ENCODE measurements at places on chromosomes 5 and 9.

DNA sequence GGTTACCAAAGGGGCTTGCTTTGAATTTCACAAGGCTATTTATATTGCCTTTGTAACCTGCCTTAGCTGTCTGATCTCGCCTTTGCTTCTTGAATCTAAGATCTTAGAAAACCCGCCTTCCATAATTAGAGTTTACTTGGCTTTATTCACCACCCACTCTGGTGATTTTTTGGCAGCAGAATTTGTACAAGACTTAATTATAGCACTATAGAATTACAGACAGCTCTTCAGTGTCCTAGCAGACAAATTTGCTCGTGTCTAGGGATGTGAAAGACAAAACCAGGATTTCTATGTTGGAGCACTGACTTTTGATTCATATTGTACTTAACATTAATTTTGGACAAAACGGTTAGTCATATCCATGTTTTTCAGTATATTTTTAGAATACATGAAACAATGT is 306.6 kb downstream of the ADGRV1 start:
- no peak for DNase-seq

DNA sequence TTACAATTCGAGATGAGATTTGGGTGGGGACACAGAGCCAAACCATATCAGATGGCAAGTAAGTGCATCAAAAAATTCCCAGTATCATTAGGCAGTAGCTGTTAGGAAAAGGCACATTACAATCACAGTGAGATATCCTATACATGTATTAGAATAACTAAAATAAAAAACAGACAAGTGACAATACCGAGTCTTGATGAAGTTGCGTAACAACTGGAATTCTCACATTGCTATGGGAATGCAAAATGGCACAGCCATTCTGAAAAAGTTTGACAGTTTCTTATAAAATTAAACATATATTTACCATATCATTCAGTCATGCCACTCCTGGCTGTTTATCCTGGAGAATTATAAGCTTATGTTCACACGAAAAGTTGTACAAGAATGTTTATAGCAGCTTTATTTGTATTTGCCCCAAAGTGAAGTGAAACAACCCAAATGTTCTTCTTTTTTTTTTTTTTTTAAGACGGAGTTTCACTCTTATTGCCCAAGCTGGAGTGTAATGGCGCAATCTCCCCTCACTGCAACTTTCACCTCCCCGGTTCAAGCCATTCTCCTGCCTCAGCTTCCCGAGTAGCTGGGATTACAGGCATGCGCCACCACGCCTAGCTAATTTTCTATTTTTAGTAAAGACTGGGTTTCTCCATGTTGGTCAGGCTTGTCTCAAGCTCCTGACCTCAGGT is 93.1 kb upstream of the TLE1 start:
- DNase-seq: no peak

GRCh38 chr5:129904102-129904666 is at the start of gene CHSY3:
CHSY3 (plus strand) TSS chr5:129904465.
- DNase-seq: peak; percentile 93

DNA sequence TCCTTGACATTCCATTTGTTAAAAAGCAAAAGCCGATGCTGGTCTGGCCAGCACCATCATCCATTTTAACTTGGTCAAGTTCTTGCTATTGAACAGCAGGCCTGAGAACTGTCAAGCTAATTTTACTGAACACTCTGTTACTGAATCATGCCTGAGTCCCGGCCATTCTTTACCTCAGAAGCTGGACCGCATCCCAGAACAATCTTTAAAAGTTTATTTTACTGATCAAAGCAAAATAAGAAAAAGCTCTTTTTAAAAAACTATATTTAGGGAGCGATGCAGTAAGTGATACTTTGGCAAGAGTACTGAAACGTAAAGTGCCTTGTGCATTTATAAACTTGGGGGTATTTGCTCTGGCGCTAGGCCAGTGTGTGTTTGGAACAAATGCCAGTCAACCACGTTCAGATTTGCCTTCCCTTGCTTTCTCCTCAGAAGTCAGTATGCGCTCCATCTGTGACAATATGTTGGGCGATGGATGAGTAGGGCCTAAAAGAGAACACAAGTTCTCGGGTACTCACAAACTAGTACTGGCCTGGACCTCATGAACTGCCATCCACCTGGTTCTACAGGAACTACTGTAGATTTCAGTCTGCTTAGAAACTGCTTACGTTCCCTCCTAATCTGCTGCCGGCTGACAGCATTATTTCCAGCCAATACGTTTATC is 161.9 kb downstream of the MAPKAP1 start:
- DNase-seq: peak; percentile 79

- no peak for DNase-seq
These were observed 201.2 kb downstream of the ACTL7B start for GRCh38 chr9:108654566-108654965.

DNA sequence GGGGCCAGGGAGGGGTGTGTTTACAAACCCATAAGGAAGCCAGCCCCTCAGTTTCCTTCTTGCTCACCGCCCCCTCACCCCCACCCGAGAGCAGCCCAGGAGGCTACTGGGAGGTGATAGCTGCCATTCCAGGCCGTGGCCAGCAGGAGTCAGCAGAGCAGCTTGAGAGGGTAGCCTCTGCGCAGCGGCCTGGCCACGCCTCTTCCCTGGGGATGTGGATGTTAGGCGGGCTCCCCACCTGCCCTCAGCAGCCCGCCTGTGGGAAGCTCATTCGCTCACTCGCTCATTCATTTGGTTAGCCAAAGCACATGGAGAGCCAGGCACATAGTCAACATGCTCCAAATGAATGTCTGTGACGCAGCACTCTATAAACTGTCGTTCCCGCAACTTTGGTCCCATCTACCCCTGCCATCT is 6.1 kb upstream of the DPM2 start:
- DNase-seq: peak; percentile 84

- DNase-seq: peak; percentile 36
These were observed 16.6 kb upstream of the HEMGN start for GRCh38 chr9:97954550-97954989.

- no peak for DNase-seq
These were observed 590.2 kb upstream of the MEF2C start for GRCh38 chr5:89473196-89473595.

- no peak for DNase-seq
These were observed 95.8 kb downstream of the FOXD1 start for GRCh38 chr5:73352649-73353230.

DNA sequence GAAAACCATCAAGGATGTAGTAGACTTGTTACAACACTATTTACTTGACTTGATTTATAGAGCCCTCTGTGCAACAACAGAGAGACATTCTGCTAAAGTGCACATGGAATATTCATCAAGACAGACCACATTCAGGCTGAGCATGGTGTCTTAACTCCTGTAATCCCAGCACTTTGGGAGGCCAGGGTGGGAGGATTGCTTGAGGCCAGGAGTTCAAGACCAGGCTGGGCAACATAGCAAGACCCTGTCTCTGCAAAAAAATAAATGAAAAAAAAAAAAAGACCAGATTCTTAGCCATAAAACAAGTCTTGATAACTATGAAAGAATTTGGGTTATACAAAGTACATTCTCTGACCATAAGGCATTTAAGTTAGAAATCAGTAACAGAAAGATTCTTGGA is 25.3 kb downstream of the DENND4C start:
- no peak for DNase-seq

DNA sequence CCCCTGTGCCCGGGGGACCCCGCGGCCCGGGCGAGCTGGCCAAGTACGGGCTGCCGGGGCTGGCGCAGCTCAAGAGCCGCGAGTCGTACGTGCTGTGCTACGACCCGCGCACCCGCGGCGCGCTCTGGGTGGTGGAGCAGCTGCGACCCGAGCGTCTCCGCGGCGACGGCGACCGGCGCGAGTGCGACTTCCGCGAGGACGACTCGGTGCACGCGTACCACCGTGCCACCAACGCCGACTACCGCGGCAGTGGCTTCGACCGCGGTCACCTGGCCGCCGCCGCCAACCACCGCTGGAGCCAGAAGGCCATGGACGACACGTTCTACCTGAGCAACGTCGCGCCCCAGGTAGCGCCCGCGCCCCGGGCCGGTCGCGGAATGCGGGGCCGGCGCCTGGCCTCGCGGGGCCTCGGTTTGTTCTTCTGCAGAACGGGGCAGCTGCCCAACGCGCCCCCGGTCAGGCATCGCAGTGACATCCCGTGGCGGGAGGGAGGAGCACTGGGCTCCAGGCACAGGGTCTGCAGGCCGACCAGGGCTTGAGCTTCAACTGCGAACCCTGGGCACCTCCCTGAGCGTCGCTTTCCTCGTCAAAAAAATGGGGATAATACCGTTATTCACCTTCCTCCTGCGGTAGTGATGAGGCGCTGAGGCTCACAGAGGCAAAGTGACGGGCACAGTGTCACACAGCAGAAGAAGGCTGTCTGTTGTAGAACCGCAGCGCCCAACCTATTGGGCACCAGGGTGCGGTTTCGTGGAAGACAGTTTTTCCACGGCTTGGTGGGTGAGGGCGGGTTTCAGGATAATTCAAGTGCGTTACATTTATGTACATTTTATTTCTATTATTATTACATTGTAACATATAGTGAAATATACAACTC is 777 bp downstream of the ENDOG start:
- DNase-seq: peak; percentile 62

DNA sequence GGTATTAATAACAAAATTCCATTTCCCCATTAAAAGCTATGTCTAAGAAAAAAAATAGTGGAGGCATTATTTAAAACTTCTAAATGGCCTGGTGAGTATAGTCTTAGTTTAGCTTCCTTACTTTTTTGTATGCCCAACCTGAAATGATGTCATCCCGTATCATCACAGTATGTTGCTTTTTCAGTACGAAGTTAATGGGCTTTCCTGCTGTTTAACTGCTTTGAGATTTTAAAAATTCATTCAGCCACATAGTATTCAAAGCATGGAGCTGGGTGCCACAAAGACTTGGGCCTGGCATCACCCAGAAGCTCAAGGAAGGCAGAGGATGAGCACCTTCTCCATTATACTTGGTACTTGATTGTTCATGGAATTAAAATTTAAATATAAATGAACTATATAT is 7.4 kb downstream of the F2RL2 start:
- no peak for DNase-seq

DNA sequence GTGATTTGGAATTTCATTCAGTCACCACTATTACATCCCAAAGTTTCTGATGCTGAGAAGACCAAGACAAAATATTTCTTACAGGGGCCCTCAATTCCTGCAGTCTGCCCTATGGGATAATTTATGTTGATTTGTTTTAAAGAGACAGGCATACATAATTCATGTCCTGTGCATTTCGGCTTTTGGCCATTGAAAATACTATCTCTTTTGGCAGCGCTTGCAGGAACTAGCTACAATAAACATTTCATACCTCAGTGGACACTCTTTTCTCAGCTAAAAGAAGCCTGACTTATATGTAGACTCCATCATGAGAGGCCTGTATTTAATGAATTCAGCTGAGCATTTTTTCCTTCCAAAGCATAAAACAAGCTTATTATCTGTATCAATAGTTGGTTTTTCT is 451.9 kb upstream of the C9orf72 start:
- no peak for DNase-seq

- peak; percentile 67 for DNase-seq
These were observed 509.3 kb downstream of the KDM4C start for GRCh38 chr9:7266911-7267595.

- DNase-seq: no peak
These were observed 190.1 kb downstream of the NR3C1 start for GRCh38 chr5:143213231-143213850.

DNA sequence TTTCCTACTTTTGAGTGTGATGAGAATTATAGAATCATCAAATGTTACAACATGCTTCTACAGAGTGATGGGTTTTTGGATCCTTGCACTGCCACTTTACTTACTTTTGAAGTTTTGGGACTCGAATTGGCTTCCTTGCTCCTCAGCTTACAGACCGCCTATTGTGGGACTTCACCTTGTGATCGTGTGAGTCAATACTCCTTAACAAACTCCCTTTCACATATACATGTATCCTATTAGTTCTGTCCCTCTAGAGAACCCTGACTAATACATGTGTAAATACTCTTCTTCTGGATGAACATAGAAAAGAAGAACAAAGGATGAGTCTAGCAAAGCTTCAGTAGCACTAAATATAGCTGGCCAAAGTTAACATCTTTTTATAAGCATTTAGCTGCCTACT is 98.7 kb upstream of the PDE4D start:
- DNase-seq: no peak

- DNase-seq: no peak
These were observed 640.4 kb upstream of the ARRDC3 start for GRCh38 chr5:92023555-92023954.

DNA sequence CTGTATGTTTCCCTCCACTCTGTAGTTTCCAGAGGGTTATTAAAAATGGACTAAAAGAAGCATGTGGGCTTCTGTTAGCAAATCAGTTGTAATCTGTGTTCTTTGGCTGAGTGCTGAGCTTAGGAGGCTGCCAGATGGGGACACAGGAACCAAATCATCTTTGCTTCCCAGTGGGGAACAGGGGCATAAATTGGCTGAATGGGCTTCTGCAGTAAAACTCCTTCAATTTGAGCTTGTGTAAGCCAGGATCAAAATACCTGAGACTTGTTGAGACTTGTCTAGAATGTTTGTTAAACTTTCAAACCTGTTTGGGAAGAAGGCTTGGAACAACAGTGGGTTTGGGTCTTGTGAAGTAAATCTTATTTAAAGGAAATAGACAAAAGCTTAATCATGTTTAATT is 32.2 kb upstream of the TNFAIP8 start:
- no peak for DNase-seq

GRCh38 chr9:101931756-101932155 is 193.3 kb upstream of the GRIN3A start:
- DNase-seq: no peak

GRCh38 chr5:132971483-132972435 is 8.3 kb upstream of the AFF4 start:
- DNase-seq: no peak

GRCh38 chr5:98585661-98586310 is 187.7 kb upstream of the RGMB start:
- no peak for DNase-seq

GRCh38 chr5:113367586-113367985 is 67.2 kb downstream of the TSSK1B start:
- DNase-seq: no peak

DNA sequence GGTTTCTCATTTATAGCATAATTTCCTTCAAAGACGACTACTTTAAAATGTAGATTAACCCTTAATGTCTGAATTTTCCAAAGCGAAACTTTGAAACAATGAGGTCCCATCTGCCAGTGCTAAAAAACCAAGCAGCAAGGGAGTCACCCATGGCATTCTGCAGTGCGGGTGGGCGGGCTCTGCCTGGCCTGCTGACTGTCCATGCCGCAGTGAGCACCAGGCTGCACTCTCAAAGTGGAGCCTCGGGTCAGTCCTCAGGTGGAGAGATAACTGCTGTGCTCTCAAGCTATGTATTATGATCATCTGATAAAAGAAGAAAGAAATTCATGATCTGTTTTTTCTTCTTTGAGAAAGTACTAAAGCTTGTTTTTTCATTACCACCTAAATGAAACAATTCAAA is 581.6 kb downstream of the CETN3 start:
- DNase-seq: no peak

DNA sequence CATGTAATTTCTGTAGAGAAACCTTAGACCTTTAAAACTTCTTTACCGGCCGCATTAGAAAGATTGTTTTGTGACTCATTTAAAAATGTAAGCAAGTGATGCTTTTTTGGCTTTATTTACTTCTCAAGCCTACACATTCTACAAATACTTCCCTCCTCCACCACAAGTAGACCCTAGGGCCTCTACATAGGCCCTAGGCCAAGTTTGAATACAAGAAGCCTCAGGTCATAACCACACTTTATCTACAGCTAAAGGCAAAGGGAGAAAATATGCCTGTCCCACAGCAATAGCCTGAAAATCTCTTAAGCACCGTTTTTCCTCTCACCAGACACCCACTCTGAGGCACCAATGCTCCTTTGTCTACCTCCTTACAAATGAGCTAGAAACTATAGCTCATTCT is 53.9 kb downstream of the CSNK1A1 start:
- DNase-seq: no peak

- DNase-seq: peak; percentile 92
These were observed 156.3 kb upstream of the IER5L start for GRCh38 chr9:129334105-129334935.

- DNase-seq: peak; percentile 57
These were observed 942 bp downstream of the PHF2 start for GRCh38 chr9:93577078-93577974.

Data from eye (tissue), 1 donor.